ENCODE measurements at places on chromosomes 2 and 18.

- no peak for DNase-seq
These were observed 119.0 kb upstream of the ZBTB14 start for GRCh38 chr18:5414546-5414945.

- no peak for DNase-seq
These were observed 225.5 kb upstream of the RBMS1 start for GRCh38 chr2:160719116-160719515.

DNA sequence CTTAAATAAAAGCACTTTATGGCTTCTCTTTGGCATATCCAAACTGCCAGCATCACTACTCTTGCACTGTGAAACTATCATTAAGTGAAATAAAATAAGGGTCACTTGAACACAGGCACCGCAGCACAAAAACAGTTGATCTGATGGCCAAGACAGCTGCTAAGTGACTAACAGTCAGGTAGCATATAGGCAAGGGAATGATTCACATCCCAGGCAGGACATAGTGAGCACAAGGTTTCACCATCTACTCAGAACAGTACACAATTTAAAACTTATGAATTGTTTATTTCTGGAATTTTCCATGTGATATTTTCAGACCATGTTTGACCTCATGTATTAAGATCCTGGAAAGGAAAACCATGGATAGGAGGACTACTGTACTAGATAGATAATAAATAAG is 214.2 kb downstream of the MREG start:
- DNase-seq, result no peak

DNA sequence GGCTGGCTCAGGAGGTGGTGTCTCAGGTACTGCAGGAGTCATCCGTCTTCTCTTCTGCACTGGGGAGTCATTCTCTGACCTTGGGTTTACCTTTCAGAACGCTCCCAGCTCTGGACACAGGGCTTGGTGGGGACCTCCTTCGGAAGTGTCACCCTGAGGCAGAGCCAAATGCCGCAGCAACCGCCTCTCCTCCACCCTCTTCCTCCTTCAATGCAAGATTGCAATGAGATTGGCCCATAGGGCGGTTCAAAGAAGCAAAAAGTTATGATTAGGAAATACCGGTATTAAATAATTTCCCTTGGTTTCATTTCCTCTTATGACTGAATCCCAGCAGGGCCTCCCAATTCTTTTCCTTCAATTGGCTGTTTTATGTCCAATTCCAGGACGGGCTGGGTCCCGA is 178.8 kb downstream of the ACKR3 start:
- peak; percentile 78 for DNase-seq

DNA sequence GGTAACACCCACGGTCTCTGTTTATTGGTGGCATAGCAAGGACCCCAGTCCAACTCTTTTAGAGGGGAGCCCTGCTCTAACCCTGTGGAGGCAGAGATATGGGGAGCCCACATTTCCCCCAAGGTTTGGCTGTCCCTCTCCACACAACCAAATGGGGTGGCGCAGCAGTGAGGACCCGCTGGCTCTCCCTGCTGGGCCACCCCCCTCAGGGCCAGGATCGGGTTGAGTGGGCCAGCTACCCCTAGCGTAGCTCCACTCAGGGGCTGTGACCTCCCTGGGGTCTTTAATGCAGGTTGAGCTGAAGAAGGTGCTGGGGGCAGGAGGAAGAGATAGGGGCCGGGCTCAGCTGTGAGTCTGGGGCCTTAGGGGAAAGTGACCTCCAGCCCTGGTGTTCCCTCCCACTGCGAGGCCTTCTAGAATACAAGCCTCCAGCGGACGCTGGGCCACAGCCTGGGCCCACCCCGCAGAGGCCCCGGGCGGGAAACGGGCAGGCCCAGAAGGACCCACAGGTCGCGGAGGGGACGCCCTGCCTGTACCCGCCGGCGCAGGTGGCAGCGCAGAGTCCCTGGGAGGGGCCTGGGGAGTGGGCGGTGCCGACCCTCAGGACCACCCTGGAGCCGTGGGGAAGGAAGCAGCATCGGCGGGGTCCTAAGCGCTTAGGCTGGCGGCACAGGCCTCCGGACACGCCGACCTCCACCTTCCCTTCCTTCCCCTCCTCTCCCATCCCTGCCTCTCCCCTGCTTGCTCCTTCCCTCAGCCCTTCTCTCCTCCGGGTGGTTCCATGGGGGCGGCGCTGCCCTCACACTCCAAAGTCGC is 9.6 kb downstream of the CROCC2 start:
- no peak for DNase-seq
